ENCODE measurements at places on chromosomes 6 and 20. TPM values are rescaled to one million over a fixed set of nuclear protein-coding genes. Genes with fewer than 3 reads are reported as not detected.

- H3K36me3 ChIP-seq = no peaks in the 10 kb centered on the region
- no peaks in the 10 kb centered on the region for H3K4me1 ChIP-seq
Observed at GRCh38 chr20:29427201-29428060, 1830.0 kb upstream of the DEFB115 start.

DNA sequence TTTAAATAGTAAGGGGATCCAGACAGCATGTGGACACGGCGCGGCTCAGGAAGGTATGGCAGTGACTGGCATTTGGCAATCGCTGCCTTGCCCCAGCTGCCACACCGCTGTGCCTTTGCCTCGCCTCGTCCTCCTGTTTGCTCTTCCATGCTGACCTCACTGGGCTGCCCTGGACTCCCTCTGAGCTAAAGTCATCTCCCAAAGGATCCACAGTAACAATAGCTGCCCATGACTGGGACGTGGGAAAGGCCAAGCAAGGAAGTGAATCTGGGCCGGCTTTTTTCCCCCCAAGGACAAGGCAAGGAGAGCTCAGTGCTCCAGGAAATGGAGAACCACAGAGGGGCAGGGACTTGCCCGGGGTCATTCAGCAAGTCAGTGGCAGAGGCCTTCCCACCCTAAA lies 48.1 kb downstream of the JPH2 start:
- DNase-seq = no peak
- peak overlapping the region; percentile 17 for H3K27ac ChIP-seq
- H3K27me3 ChIP-seq = peaks cover 8% of the 10 kb centered on the region
- H3K4me3 ChIP-seq = no peak overlapping the region

GRCh38 chr6:156804402-156804801 lies 27.2 kb downstream of the ARID1B start:
- no peaks in the 10 kb centered on the region for H3K27me3 ChIP-seq
- no peaks in the 10 kb centered on the region for H3K36me3 ChIP-seq

GRCh38 chr6:99563056-99563723 lies 5.3 kb downstream of the CCNC start:
- no peak overlapping the region for H3K4me3 ChIP-seq
- H3K4me1 ChIP-seq = peaks cover 19% of the 10 kb centered on the region
- no peaks in the 10 kb centered on the region for H3K27me3 ChIP-seq
- peak overlapping the region; percentile 21 for H3K27ac ChIP-seq
- DNase-seq = no peak

GRCh38 chr20:50438986-50439407 lies 71.2 kb upstream of the PTPN1 start:
- peaks cover 7% of the 10 kb centered on the region for H3K4me1 ChIP-seq
- H3K27ac ChIP-seq = no peak overlapping the region
- no peaks in the 10 kb centered on the region for H3K36me3 ChIP-seq
- DNase-seq = no peak
- no peak overlapping the region for H3K4me3 ChIP-seq
- H3K27me3 ChIP-seq = peaks cover 13% of the 10 kb centered on the region

- DNase-seq = no peak
- peaks cover 2% of the 10 kb centered on the region for H3K27me3 ChIP-seq
- H3K36me3 ChIP-seq = no peaks in the 10 kb centered on the region
- H3K27ac ChIP-seq = no peak overlapping the region
- H3K4me3 ChIP-seq = no peak overlapping the region
Observed at GRCh38 chr6:1972962-1973361, 272.4 kb downstream of the GMDS start.

DNA sequence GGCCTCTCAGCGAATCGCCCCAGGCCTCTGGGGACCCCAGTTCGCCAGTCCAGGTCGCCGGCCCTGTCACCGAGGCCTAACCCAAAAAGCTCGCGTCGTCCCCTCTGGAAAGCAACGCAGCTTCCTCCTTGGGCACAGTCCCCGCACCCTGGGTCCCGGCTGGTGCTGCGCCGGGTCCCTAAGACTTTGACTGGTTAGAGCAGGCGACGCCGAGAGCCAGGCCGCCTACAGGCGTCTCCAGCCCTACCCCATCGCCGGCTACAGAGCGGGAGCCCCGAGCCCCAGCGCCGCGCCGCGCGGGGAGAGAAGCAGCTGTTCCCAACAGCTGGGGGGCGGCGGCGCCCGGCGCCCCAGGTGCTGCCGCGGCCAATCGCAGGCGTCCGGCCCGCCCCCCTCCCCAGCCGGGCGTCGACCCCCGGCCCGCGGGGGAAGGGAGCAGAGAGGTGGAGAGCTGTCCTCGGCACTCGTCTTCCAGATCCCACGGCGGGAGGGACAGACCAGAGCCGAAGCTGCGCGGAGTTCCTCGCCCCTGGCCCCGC lies 540 bp upstream of the RBM24 start:
- H3K4me1 ChIP-seq = peaks cover 7% of the 10 kb centered on the region
- peak overlapping the region; percentile 82 for H3K4me3 ChIP-seq
- no peaks in the 10 kb centered on the region for H3K36me3 ChIP-seq
- no peak overlapping the region for H3K27ac ChIP-seq
- H3K27me3 ChIP-seq = peaks cover 50% of the 10 kb centered on the region

- DNase-seq = no peak
- H3K4me1 ChIP-seq = peaks cover 1% of the 10 kb centered on the region
- H3K4me3 ChIP-seq = no peak overlapping the region
Observed at GRCh38 chr20:23111944-23112342, 25.8 kb upstream of the CD93 start.

DNA sequence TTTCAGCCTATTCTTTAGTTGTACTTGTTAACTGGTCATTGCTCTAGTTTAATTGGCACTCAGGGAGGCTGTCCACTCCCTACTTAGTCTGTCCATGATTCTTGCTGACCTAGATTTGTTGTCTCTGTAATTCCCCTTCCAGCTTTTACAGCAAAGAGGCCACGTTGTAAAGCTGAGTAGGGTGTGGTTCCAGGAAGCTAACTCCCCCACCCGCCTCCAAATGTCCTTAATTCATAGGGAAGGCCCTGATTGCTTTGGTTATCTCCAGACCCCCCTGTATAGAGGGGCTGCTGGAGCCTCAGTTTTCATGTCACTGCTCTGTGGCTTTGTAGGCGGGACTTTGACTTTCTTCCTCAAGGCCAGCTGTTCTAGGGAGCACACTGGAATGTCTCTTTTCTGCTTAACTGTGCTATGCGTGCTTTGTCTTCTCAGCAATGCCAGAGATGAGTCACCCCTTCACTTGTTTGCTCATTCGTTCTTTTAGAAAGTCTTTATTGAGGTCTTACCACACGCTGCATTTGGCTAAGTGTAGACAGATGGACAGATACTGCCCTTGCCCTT lies 175.1 kb upstream of the JAG1 start:
- H3K27ac ChIP-seq = no peak overlapping the region
- peaks cover 6% of the 10 kb centered on the region for H3K27me3 ChIP-seq
- H3K36me3 ChIP-seq = no peaks in the 10 kb centered on the region

DNA sequence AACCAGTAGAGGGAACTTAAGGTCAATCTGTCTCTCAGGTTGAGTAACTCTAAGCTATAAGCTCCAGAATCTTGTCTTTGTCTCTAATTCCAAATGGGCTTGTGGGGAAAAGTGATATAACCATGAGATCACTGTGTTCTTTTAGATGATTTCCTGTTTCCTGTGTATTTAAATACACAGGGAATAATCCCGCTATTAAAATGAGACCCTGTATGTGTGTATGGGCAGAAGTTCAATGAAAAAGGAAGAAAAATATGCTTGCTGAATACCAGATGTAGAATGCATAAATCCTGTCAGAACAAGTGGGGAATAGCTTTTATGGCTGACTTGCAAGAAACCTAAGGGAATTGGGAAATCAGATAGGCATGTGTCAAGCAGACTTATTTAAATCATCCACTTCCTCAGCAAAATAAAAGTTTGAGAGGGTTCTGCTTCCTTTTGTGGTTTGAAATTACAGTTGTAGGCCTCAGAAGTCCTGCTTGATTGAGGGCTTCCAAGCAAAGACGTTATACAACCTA lies 164.7 kb upstream of the PDE7B start:
- H3K36me3 ChIP-seq = no peaks in the 10 kb centered on the region
- no peak overlapping the region for H3K27ac ChIP-seq
- peaks cover 6% of the 10 kb centered on the region for H3K27me3 ChIP-seq
- no peak overlapping the region for H3K4me3 ChIP-seq

GRCh38 chr20:15251171-15251570 lies 913.8 kb upstream of the FLRT3 start:
- no peak overlapping the region for H3K27ac ChIP-seq
- no peaks in the 10 kb centered on the region for H3K27me3 ChIP-seq
- H3K4me1 ChIP-seq = peaks cover 6% of the 10 kb centered on the region
- H3K4me3 ChIP-seq = no peak overlapping the region
- DNase-seq = no peak
- H3K36me3 ChIP-seq = peaks cover 4% of the 10 kb centered on the region

The PSMG4 gene
- total RNA-seq = 18.9 TPM

The CNR1 gene
- total RNA-seq = 26.2 TPM

The DUSP15 gene
- total RNA-seq = 13.2 TPM

Measured in progenitor cell of endocrine pancreas (in vitro differentiated cells).